Left hindlimb (tissue), 1 donor: ENCODE measurements at places on chromosomes 5 and 9.

GRCh38 chr5:113474100-113474728 lies 14.0 kb downstream of the MCC start:
- DNase-seq: no peak

DNA sequence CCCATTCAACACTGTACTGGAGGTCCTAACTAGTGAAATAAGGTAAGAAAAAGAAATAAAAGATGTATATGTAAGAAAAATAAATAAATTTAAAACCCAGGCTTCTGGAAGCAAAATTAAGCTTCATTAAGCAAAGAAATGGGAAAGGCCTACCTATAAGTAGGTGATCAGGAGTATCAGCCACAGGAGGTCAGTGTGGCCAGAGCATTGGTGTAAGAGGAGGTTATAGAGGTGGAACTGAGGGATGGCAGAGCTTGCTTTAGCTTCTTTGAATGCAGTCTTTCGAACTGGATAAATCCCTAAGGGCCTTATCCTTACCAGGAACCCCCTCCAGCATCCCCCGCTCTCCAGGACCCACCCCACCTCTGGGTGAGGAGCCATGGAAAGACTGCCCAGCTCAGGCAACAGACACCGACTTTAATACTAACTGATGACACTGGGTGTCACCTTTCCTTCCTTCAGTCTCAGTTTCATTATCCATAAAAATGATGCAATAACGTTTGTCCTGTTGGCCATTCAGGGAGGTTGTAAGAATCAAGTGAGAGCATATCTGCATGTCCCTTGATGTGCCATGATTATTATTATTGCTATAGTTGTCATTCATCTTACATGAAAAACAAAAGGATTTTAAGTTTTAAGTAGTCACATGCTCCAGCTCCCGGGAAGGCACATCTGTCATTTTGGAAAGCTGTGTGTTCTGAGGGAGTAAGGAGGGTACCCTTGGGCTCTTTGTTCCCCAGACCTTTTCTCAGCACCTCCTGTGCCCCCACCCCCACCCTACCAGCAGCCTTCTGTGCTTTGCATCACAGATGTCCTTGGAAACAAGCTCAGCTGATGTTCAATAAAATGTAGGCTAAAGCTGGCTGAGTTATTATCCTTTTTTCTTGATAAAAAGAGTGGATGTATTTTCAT lies 50.8 kb upstream of the CTNNA1 start:
- DNase-seq: no peak

GRCh38 chr5:150158170-150158949 lies 2.7 kb upstream of the PDGFRB start:
- no peak for DNase-seq

- DNase-seq: no peak
Measured at GRCh38 chr5:72412283-72413055, 92.3 kb downstream of the PTCD2 start.

GRCh38 chr9:75609401-75609800 lies 281.1 kb upstream of the PCSK5 start:
- DNase-seq: no peak

- DNase-seq: no peak
Measured at GRCh38 chr5:87103616-87104287, 163.9 kb upstream of the RASA1 start.

- DNase-seq: no peak
Measured at GRCh38 chr9:88533951-88534455, 975 bp upstream of the NXNL2 start.

GRCh38 chr9:72454871-72455491 lies 66.4 kb upstream of the TMC1 start:
- no peak for DNase-seq

GRCh38 chr5:67221487-67222242 lies 25.1 kb upstream of the CD180 start:
- no peak for DNase-seq

DNA sequence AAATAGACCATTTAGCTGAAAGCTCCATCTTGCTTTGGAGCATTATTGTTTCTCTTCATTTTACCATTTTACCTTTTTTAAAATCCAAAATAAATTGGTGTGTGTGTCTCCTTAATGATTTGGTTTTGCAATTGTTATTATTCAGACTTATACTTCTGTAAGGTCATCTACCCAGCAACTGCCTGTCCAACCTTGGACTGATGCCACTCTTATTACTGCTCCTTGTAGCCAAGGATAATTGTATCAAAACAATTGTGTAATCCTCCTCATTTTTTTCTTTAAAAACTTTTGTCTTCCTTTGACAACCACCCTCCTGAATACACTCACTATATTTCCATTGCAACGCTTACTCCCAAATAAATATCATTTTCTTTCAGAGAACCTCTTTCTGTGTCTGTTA lies 30.3 kb upstream of the HMGCR start:
- no peak for DNase-seq

DNA sequence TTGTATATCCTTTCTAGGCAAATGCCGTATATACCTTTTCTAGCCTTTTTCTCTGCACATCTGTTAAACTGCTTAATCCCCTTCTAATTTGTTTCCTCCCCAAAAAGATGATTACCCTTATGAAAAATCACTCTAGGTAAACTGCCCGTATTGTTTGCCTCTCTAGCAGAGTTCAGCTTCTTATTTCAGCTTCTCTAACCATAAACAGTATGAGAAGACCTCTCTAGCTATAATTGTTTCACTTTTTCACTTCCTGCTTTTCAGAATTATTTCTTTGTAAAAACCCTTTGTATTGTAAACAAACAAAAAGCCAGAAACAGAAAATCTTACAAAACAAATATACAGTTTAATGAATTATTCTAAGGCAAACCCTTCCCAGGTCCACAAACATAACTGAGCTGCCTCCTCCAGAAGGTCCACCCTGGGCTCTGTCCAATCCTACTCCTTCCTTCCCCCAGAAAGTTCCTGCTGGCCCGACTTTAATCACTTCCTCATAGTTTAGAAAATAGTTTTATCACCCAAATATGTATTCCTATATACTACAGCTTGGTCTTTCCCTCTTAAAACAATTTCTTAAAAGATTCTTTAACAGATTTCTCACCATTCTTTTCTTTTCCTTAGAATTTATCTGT lies 158.1 kb downstream of the FGF1 start:
- DNase-seq: no peak

- DNase-seq: no peak
Measured at GRCh38 chr5:135833961-135834638, 363 bp upstream of the SLC25A48 start.

- no peak for DNase-seq
Measured at GRCh38 chr9:106757514-106757913, 105.5 kb upstream of the ZNF462 start.

- DNase-seq: no peak
Measured at GRCh38 chr5:167565189-167565954, 726.1 kb upstream of the WWC1 start.

- no peak for DNase-seq
Measured at GRCh38 chr9:3912280-3912679, 386.5 kb upstream of the RFX3 start.

DNA sequence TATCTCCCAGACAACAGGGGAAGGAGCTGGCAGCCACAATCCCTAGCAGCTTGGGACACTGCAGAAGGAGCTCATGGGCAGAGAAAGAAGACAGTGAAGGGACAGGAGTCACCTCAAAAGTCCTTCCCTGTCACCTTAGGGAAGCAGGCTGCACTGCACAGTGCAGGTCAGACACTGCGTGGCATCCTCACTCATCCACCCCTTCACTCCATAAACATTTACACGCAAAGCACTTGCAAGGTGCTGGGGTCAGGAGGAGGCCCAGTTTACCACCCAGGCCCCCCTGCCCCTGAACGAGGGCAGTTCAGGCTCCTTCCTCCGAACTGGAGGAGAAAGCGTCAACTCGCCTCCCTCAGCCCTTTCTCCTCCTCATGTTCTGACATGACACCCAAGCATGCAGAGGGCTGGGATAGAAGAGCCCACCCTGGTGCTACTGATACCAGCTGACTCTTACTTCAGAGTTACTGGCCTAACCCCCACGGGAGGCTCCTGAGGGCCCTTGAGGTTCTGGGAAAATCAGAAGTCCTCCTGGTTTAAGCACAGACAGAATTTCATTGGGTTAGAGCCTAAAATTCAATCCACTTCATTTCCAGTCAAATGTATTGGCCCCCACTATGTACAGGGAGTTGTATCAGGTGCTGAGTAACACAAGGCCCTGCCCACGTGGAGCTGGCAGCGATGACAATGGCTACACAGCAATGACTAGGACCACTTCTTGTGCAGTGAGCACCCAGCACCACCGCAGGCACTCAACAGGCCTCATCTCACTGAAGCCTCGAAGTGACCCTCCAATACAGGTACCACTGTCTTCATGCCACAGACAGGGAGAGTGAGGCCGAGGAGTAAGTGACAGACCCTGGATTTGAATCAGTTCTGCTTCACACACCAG lies 70.4 kb downstream of the RAPGEF1 start:
- no peak for DNase-seq

DNA sequence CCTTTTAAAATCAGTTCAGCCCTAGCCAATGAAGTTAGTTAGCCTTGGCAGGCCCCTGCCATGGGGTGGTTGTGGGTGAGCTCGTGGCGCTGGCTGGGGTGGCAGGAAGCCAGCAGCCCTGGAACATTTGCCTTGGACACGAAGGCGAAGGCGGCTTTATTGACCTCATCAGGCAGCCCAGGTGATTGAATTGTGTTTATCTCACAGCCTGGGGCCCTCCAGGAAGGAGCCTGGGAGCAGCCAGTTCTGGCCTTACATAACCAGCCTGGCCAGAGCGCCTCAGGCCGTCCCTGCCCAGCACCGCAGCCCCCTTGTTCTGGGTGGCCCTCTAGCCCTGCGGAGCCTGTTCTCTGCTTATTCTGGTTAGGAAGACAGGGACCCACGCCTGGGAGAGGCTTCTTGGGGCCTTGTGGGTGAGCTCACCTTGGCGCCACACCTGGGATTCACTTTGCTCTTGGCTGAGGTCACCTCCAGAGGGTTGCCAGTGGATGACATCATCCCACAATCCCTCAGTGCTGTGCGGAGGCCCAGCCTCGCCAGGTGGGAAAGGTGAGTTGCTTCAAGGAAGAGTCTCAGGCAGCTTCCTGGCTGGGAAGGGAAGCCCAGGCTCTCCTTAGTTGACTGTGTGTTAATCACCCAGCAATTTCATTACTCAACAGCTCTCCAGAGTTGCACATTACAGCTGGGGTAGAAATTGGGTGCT lies 54.4 kb upstream of the RPL26L1 start:
- no peak for DNase-seq

DNA sequence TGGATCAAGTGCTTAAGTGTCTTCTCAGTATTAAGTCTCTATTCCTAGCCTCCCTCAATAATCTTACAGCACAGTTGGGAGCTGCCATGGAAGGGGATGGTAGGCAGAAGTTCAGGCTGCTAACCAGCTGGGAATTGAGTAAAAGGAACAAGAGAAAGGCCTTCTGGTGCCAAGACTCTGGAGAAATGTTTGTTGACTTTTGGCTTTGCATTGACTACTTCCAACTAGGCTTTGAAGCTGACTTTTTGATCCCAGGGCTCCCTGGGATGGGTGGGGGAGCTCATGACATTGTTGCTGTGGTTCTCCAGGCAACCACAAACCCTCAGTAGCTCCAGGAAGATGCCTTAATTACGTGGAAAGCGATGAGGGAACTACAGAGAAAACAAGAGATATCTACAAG lies 85.2 kb upstream of the HTR4 start:
- no peak for DNase-seq

DNA sequence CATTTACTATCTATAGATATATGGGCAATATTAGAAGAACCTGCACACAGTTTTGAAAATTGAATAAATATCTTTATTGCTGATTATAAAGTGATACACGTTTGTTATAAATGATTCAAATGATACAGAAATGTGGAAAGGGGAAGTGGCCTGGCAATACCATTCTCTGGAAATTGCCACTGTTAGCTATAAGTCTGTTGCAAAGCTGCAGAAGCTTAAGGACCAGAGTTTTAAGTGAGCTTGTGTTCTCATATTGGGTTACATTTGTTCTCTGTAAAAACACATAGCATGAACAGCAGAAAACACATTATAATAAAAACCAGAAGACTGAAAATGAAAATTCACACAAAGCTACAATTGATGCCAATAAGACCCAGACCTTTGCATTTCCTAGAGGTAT lies 59.6 kb downstream of the RASGRF2 start:
- DNase-seq: no peak

DNA sequence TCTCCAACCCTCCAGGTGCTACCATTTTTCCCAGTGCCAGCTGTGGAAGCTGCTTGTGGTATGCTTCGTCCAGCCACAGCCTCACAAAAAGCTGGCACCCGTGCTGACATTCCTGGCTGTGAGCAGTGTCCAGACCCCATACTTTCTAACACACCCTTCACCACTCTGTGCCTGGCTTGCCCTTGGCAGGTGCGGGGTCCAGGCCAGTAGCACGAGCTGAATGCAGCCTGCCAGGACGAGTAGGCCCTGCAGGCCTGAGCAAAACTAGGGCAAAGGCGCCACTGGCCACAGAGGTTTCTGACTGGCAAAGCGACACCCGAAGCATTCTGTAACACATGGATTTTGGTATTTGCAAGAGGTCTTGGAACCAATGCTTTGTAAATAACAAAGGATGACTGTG lies 26.0 kb upstream of the GHR start:
- no peak for DNase-seq

DNA sequence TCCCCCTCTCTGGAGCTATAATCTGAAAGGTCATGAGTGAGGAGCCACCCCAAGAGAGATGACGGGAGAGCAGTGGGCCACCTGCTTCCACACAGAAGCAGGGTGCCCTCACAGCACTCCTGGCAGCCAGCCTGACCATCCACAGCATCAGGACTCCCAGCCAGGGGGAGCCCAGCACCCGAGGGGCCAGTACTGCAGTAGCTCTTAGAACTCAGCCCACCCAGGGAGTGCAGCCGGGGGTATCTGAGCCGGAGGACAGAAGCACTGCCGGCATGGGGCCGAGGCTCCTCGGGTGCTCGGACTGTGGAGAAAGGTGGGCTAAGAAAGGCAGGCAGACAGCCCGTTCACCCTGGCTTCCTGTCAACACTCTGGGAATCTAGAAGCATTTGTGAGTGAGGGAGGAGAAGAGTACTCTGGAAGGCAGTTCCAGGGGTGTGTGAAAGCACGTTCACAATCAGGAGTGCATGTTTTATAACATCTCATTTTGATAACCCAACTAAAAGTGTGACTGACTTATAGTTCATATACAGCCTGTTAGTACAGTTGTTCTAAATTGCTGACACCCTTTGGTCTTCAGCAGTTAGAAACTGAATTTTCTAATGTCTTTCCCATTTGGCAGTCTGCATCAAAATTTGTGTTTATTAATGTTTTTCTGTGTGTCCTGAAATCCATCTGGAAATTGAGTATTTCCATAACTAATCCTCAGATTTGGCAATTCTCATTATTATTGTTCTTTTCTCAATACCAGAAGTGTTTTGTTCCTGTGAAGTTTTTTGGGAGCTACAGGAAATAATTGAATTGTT lies 25.9 kb upstream of the ASPN start:
- peak; percentile 50 for DNase-seq

GRCh38 chr9:124212381-124213050 lies 45.2 kb upstream of the NEK6 start:
- no peak for DNase-seq

GRCh38 chr5:123795688-123796087 lies 283.7 kb downstream of the CSNK1G3 start:
- no peak for DNase-seq

DNA sequence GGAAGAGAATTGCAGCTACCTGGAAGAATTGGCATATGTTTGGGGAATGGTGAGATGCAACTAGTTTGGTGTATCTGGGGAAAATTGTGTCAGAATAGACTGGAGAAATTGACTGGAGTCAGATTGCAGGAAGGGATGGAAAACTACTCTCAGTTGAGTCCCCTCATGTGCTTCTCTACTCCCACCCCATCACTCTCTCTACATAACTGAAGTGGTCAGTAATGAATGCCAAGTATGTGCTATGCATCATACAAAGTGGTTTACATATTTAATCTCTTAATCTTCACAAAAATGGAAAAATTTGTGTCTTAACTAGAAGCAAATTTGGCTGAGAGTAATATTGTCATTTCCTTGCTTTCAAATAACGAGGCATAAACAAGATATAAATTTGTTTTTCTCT lies 146.4 kb upstream of the TNC start:
- DNase-seq: no peak
